ENCODE measurements at places on chromosomes 12 and 14. TPM values are rescaled to one million over a fixed set of nuclear protein-coding genes. Genes with fewer than 3 reads are reported as not detected.
A peak's percentile ranks its signal among the peaks of the same experiment; 100 is the strongest.

DNA sequence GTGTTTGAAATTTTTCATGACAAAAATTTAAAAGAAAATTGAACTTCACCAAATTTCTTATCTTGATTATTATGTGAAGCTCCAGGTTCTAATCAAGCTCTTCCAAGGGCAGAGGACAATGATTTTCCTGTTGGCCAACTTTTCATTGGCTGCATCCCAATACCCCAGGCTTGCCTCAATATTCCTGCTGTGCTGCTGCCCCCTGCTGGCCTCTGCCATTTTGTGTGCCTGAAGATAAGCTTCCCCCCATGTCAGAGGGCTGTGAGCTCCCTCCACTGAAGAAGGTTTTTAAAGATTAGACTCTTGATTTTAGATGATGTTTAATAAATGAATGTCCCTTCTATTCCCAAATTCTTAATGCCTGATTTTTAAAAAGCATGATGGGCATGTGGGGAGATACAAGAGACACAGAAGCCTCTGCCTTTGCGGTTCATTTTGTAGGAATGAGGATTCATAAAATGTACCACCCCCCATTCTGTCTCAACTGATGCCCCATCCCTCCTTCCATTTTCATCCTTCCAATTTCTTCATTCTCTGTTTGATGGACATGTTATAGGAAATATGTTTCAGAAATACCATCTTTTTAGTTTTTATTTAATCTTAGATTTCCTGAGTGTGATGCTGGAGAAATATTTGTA lies 76.7 kb upstream of the RGS6 start:
- DNase-seq: peak; percentile 58

GRCh38 chr12:206746-207440 lies 7.1 kb downstream of the SLC6A12 start:
- DNase-seq: no peak

DNA sequence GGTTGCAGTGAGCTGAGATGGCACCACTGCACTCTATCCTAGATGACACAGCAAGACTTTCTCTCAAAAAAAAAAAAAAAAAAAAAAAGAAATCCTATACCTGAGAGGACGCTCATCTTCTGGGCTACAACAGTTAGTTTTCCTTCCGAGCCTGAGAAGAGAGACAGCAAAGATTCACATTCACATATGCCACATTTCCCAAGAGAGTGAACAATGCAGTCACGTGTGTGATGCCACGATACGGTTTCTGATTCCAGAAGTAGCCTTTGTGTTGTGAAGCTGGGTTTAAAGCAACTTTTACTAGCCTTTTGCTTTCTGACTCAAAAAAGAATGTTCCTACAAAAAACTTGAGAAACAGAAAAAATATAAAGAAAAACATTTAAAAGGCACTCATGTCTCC lies 19.5 kb downstream of the GCN1 start:
- DNase-seq: no peak

DNA sequence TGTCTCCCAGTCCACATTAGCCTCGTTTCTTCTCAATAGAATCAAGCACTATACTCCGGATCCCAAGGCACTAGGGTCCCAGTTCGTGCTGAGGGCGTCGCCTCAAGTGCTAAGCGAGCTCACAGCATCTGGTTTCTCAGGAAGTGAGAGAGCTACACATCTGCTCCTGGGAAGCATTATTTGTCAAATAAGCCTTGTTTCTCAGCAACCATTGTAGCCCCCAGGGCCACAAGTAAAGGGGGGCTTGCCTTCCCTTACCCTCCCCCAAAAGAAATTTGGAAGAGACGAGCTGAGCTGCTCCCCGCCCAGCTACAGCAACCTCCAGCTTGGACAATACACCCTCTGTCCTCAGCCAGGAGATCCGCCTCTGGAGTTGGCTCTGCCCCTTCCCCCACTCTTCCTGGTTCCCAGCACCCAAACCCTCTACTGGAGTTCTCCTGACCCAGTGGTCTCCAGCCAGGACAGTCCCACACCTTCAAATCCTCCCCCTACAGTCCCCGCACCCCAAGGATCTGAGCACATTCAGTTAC lies 5.7 kb upstream of the TNS2 start:
- DNase-seq: no peak

DNA sequence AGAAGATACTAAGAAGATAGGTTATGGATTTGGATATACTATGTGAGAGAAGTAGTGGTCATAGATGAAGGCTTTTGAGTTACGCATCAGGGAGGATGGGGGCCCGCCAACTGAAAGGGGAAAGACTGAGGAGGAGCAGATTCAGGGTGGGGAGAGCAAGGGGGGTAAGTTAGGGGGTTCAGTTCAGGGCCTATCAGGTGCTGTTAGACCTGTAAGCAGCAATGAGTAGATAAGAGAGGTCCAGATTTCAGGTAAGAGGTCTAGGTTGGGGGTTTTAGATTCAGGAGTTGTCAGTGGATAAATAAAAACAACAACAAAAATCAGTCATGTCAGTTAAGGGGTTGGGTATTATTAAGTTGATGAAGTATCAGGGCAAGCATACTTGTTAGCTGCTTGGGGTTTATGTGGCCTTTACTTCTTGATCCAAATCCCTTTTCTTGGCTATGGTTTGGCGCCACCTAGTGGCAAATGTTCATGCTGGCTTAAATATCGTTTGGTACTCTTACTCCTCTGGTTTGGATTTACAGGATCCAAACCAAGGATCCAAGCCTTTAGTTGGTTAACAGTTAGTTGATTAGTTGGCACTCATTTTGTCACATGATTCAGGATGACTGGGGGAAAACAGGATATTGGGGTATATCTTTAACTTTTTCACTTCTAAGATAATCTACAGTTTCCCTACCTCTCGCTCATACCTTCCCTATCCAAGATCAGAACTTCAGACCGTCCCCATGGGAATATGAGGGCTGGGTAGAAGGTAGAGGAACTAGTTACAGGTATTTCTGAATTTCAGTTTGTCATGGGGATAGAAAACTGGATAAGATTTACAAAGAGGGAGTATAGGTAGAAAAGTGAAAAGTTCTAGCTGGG lies 65.1 kb downstream of the PCNX1 start:
- peak; percentile 75 for DNase-seq

GRCh38 chr14:35122696-35123387 lies 490 bp downstream of the PRORP start:
- no peak for DNase-seq

GRCh38 chr12:112418608-112419296 lies at the start of gene PTPN11:
TSS of gene PTPN11 (plus strand) at chr12:112418947. CDS start at chr12:112419112, 165 bp downstream.
- DNase-seq: peak; percentile 86

DNA sequence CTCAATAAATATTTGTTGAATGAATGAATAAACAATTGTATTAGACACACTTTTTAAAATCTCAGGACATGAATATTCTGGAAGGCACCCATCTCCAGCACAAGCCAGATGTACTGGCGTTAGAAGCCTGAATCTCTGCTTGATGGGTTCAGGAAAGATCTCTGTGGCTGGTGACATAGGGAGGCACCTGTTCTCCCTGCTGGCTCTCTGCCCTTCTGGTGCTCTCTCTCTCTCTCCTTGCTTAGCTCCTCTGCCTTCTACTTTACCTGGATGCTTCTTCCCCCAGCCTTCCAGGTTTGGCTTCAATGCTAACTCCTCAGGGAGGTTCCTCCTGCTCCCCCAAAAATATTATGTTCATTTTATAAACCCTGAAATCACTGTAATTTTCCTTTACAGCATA lies 1.5 kb downstream of the CYP46A1 start:
- no peak for DNase-seq

GRCh38 chr12:10454531-10454930 lies 1.4 kb upstream of the KLRC1 start:
- no peak for DNase-seq

- DNase-seq: no peak
Observed at GRCh38 chr12:46916796-46917419, 91.1 kb upstream of the SLC38A4 start.

DNA sequence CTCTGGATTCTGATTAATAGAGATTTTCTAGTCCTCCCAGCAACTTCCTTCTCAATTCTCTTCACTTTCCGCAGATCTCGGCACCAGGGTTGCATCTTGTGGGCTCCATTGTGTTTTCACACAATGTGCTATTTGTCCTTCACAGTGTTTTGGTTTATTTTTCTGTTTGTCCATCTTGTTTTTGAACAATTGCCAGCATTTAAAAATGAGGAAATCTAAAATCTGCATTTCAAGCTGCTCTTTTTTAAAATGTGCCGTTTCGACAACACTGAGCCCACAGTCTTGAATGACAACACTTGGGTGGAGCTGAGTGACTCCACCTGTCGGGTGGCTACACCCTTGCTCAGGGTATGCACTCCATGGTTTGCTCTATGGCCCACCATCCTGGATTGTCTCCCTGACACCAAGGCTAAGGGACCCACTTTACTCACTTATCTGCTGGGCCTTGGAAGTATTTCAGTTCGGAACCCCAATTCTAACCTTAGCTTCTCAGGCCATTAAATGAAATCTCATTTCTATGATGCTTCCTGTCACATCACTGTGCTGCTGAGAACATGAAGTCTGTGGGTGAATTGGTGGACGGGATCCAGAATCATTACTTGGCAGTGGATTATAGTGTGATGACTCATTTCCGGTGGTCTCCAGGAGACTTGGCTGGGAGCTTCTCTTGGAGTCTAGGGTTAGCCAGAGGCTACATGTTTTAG lies 3.4 kb upstream of the MYRFL start:
- DNase-seq: no peak

Gene LRRC10
- not detected for total RNA-seq

Gene KRT4
- not detected for total RNA-seq

Gene FAIM2
- total RNA-seq: not detected

Gene EID3
- 13.0 TPM for total RNA-seq

Gene GNB3
- total RNA-seq: 0.49 TPM

Gene KRT3
- not detected for total RNA-seq

Gene OASL
- 36.5 TPM for total RNA-seq

Gene B4GALNT1
- total RNA-seq: not detected

Gene GAPDH
- total RNA-seq: 503 TPM
